Fibroblast of upper back skin (primary cell): ENCODE measurements at places on chromosomes 1 and 21.

DNA sequence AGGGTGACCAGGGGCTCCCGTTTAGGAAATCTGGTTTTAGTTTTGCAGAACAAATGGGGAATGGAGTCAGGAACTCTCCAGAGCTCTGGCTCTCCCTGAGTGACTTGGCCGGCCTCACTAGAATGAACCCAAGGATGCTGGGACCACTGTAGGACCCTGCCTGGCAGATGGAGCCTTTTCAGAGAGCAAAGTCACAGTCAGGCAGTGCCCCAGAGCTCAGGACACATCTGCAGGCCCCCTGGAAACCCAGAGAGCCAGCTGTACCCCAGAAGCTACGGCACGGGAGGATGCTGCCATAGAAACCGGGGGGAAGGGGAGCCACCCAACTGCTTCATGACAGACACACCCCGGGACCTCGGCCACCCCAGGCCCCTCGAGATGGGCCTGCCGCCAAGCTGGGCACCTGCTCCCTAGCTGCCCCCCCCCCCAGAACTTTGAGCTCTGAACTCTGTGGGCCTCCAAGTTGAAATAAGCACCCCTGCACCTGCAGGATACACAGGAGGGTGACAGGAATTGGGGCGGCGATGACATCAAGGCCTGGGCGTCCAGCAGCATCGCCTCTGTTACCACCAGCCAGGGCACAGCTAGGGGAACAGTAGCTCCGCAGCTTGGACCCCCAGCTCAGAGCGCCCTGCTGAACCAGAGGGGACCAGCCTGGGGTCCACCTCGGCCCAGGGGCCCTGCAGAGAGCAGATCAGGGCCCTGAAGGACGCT is 91.8 kb upstream of the VAMP3 start:
- DNase-seq = no peak

DNA sequence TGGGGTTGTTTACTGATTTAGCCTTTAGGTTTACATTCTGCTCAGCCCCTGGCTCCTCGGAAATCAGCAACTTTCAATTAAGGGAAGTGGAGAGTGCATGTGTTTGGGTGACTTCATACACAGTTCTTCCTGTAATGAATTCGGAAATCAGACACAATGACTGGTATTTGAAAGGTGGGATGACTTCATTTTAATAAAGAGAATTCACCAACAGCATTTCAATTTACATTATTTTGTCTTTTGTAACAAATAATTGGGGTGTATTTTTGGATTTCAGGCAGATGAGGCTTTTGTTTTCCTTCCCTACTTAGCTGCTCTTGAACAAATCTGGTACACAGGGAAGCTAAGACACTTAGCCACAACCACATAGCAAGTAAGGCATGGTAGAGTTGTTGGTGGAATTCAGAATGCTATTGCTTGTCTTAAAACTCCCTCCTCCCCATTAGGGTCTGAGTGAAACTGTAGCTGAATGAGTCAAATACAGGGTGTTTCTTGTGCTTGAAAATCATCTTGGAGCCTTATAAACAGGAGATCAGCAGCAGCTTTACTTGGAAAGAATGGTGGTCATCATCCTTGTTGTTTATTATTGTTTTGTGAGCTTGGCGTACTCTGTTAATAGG is 917 bp downstream of the STX12 start:
- DNase-seq = peak; percentile 14

GRCh38 chr1:69120817-69121216 is 446.9 kb upstream of the LRRC7 start:
- peak; percentile 1 for DNase-seq

DNA sequence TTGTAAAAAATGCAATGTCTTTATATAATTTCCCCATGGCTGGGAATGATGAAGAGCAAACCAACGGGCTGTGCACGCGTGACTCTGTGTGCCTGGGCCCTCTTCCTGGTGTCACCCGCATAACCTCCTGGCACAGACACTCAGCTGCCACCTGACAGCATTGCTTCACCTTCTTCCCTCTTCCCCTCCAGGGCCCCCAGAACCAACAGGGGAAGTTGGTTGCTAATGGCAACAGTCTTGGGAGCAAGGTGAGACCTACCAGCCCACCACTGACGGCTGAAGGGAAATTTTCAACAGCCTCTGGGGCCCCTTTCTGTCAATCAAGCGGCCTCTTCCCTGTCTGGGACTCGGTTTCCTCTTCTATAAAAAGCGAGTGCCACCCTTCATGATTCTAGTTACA is 33.2 kb downstream of the SSBP3 start:
- DNase-seq = no peak

GRCh38 chr1:43994071-43994470 is 2.7 kb downstream of the CCDC24 start:
- DNase-seq = no peak

DNA sequence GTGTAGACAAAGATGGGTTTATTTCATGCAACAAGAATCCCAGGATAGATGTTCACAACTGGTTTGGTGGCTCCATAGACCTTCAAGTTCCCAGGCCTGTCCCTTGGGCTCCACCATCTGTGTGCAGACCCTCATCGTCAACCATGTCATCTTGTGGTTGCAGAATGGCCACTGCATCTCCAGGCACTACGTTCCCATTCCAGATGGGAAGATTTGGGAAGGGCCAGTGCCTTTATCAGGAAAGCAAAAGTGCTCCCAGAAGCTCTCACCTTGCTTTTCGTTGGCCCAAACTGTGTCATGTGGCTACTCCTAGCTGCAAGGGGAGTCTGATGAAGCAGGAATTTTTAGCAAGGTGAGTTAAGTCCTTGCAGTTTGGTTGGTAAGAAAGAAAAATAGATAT is 12.8 kb downstream of the TMCC2 start:
- no peak for DNase-seq

GRCh38 chr1:205670150-205670446 is 10.2 kb downstream of the SLC45A3 start:
- no peak for DNase-seq

GRCh38 chr1:17904290-17904689 is 149.2 kb downstream of the ACTL8 start:
- DNase-seq = no peak

DNA sequence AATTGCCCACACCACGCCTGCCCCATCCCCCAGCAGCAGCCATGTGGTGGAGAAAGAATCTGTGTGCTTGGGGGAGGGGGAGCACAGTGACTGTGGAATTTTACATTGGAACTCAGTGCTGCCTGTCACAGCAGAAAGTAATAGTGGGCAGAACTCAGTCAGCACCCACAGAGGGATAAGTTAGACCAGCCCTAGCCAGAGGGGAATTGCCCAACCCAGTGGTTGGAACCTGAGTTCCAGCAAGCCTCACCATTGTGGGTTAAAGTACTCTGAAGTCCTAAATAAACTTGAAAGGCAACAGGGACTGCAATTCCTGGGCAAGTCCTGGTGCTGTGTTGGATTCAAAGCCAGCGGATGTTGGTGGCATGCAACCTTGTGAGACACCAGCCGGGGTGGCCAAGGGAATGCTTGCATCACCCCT is 88.8 kb downstream of the MRPL39 start:
- DNase-seq = peak; percentile 68

DNA sequence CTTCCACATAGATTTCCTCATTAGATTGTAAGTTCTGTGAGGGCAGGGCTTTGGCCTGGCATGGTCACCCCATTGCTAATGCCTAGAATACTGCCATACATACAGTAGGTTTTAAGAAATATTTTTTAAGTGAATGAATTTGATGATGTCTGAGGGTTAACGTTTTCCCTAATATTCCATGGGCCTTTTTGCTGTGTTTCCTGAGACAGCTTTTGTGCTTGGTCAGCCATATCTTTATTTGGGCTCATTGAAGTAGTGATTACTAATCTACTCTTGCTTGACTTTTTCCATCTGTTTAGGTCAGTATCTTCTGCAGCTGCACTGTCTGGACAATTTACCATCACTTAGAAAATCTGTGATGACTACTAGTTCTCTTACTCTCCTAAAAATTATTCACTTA is 3.5 kb downstream of the CDC42 start:
- no peak for DNase-seq

DNA sequence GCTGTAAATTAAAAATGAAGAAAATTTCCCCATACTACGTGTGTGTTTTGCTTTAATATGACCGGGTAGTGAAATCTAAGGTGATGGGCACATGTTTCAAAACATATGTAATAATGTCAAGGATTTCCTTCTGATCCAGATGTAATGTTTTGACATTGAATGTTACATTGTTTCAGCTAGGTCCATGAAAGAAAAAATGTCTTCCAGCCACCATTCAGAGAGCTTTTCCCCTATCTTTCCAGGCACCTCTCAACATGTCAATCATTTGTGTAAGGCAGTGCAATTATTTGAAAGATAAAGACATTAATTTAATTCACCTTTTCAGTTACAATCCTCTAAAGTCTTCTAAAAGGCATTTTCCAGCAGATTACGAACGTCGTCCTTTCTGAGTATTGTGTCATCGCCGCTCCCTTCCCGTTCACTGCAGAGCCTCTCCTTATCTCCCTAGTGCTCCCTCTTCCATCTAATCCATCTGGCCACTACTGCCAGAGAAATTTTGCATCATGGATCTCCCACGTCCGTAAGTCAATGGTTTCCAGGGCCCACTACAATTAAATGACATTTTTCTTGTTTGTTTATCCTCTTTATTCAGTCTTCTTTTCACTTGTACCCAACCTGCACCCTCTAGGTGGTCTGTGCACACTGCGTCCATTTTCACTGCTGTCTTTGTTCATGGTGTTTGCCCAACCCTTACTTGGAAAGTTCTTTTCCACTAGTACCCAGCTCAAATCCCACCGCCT is 1.3 kb upstream of the VAMP3 start:
- DNase-seq = no peak

DNA sequence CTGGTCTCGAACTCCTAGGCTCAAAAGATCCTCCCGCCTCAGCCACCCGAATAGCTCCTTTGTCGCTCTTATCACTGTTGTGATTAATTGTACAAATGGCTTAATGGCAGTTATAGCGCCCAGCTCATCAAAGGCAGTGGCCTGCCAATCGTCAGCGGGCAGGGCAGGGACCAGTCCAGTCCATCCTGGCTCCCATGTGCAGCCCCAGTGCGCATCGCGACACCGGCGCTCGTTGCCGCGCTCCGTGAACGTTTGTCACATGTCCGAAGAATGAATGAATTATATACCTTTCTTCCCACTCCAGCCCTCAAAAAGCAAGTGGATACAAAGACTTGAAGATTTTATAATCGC is 18.4 kb downstream of the MTX1 start:
- no peak for DNase-seq

- DNase-seq = no peak
Measured at GRCh38 chr1:99820546-99820945, 29.6 kb upstream of the AGL start.

DNA sequence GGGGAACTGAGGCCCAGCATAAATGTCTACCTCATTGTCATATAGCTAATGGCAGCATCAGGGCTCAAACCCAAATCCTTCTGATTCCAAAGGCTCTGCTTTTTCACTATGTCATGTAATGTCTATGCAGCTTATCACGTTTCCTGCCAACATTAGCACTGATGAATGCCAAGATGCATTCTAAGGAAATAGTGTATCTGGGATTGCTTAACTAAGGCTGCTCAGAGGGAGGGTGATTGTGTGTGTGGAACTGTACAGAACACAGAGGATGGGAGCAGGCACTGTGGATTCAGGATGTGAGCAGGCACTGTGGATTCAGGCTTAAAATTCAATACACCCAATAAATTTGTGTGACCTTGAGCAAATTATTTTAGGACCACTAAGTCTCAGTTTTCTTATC is 456.4 kb upstream of the DEPDC1 start:
- no peak for DNase-seq

GRCh38 chr1:57034713-57035112 is 68.9 kb upstream of the C8B start:
- DNase-seq = no peak

DNA sequence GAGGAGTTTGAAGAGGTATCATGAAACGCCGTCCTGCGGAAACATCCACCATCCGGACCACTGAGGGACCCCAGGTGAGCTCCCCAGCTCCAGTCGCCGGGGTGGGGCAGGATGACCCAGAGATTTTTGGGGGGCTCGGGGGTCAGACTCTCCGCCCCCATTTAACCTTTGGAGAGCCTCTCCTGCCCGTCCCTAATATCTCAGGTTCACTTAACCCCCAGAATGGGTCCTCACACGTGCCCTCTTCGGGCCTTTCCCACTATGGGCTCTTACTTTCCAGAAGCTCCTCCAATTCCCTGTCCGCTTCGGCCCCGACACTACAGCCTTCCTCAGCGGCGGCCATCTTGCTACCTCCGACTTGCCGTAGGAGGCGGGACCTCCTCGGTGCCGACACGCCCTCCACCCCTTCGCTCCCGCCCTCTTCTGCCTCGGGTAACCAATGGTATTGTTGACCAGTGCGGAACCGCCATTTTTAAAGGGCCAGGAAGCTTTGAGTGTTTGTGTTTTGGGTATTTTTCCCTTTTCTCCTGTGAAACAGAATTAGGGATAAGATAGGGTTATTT is at the start of gene PEX19:
PEX19 (minus strand) TSS at position 352 of the 563 bp plus-strand sequence; CDS start at position 343, 9 bp downstream.
- peak; percentile 89 for DNase-seq

GRCh38 chr1:7930645-7931445 is 9.8 kb downstream of the TNFRSF9 start:
- DNase-seq = no peak

- DNase-seq = no peak
Measured at GRCh38 chr1:29292344-29292743, 56.0 kb downstream of the PTPRU start.

- DNase-seq = peak; percentile 8
Measured at GRCh38 chr1:75174031-75174760, 40.0 kb downstream of the LHX8 start.

DNA sequence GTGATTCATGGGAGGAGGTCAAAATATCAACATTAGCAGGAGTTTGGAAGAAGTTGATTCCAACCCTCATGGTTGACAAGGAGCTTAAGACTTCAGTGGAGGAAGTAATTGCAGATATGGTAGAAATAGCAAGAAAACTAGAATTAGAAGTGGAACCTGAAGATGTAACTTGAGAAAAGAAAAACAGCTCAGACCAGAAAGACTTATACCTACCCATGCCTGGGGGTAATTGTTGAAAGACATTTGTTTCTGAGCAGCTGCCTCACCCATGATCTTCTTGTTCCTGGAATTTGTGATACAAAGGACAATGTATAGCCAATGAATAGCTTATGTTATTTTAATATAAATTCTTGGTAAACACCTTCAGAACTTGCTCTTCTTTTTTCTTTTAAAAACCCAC is 128.6 kb downstream of the LRIG2 start:
- no peak for DNase-seq

GRCh38 chr1:180842491-180843275 is 70.0 kb upstream of the KIAA1614 start:
- no peak for DNase-seq

DNA sequence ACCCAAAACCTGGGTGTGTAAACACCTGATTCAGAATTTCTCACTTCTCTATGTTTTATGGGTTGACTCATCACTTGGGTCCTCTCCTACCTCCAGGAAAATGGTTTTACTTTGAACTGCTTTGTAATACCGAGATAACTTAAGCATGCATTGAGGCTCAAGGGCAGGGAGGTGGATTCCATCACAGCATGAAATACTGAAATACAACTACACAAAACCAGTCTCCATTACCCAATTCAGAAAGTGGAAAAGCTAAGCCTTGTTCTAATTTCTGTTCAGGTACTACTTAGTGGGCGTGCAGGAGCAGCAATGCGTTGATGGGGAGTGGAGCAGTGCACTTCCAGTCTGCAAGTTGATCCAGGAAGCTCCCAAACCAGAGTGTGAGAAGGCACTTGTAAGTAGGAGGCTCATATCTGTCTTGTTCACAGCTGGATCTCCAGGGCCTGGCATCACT is 6.1 kb upstream of the C4BPA start:
- no peak for DNase-seq
